Ascending aorta (tissue), 2 donors: ENCODE measurements at places on chromosomes 4 and X.

DNA sequence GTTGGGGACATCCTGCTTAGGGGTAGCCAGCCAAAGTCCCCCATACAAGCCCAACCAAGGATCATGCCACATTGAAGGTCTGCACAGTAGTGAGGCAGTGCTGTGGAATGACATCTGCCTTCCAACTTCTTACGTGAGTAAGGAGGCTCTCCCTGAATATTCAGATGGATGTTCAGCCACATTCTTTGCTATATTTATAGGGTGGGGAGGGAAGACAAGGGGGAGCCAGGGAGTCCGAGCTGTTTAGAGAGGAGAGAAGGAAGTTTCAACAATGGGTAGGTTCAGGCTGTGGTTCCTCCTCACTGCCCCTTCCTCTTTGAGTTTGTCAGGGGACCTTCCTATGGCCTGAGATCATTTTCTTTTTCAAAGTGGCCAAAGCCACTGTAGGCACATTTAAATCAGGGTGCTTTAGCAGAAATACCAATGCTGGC is 29.8 kb downstream of the MSN start:
- no peak for DNase-seq

GRCh38 chrX:136896121-136896914 is 15.8 kb upstream of the RBMX start:
- no peak for DNase-seq

DNA sequence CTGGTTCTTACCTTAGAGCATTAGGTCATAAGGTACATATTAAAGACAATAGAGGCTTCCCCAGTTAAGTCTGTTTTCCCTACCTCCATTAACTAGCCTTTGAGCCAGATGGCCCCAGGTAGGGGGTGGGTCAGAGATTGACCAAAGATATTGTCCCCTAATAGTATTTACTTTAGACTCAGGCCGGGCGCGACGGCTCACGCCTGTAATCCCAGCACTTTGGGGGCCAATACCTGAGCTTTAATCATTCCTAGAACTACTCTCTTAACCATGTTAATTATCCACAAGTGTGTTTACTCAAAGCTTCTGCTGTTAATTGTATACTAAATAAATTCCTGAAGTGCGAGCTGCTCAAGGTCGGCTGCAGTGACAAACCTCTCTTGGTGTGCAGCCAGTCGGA is 28.0 kb upstream of the AMBN start:
- DNase-seq: no peak

DNA sequence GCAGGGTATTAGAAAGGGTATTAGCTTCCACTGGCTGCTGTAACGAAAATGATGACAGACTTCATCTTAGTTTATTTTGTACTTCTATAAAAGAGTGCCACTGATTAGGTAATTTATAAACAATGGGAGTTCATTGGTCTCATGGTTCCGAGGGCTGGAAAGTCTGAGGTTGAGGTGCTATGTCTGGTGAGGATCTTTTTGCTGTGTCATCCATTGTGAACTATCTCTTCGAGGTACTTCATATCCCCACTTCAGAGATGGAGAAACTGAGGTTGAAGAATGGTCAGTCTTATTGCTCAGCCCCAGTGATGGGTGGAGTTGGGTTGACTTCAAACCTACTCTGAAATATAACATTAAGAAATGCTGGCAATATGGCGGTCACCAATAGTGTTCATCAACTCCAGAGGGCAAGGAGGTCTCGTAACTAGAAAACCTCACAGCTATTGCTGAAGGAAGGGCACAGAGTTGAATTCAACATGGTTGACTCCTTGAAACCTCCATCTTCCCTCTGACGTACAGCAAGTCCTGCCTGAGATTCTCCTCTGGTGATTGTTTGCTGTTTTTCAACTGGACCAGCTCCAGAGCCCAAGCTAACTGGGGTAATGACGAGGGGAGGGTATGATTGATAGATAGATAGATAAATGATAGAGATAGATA is 53.6 kb upstream of the SHOX start:
- peak; percentile 4 for DNase-seq

GRCh38 chrX:118761939-118762707 is 34.7 kb downstream of the IL13RA1 start:
- no peak for DNase-seq

DNA sequence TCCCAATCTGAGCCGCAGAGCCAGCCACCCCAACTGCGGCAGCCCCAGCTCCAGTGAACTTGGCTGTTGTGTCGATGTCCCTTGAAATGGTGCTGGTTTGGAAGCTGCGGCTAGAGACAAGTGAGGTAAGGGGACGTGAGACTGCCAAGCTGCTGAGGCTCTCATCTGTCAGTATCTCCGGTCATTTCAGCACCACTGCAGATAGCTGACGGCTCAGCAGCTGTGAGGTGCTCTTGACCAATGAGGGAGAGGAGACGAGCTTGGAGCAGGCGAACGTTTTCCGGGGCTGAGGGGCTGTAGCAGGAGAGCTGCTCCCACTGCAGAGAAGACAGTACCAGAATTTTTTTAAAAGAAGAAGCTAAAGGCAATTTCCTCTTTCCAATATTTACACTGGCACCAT is 175.5 kb upstream of the CASK start:
- no peak for DNase-seq
